ENCODE measurements at places on chromosomes 16 and 17.

- no peak for DNase-seq
Observed at GRCh38 chr17:30908717-30909420, 2.8 kb upstream of the TEFM start.

DNA sequence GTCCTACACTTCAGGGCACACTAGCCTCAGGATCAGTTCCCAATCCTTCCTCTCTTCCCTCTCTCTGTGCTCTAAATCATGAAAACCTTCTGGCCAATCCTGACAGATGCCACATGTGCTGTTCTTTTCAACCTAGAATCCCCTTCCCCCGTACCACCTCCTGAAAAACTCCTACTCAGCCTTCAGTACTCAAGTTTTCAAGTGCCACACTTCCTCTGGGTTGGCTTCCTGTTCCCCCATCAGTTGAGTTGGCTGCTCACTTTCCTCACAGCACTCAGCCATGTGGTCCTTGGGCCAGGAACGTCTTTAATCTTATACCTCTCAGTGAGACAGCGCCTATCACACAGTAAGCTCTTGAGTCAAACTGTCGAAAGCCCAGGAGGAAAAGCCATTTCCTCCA is 3.3 kb downstream of the ASPHD1 start:
- no peak for DNase-seq

DNA sequence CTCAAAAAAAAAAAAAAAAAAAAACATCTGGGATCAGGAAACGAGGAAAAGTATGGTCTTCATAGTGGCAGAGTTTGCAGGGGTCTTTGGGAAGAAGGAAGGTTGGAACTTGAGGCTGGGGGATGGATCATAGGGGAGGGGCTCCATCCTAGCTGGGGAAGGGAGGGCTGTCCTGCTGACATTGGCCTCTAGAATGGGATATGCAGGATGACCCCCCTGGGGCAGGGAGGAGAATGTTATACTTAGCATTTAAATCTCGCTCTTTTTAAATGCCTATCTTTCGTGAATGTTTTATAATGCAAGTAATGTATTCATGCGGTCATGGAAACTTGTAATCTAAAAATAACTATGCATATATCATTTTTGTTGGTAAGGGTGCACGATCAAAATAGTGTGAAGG is 33.2 kb downstream of the TMEM235 start:
- no peak for DNase-seq

DNA sequence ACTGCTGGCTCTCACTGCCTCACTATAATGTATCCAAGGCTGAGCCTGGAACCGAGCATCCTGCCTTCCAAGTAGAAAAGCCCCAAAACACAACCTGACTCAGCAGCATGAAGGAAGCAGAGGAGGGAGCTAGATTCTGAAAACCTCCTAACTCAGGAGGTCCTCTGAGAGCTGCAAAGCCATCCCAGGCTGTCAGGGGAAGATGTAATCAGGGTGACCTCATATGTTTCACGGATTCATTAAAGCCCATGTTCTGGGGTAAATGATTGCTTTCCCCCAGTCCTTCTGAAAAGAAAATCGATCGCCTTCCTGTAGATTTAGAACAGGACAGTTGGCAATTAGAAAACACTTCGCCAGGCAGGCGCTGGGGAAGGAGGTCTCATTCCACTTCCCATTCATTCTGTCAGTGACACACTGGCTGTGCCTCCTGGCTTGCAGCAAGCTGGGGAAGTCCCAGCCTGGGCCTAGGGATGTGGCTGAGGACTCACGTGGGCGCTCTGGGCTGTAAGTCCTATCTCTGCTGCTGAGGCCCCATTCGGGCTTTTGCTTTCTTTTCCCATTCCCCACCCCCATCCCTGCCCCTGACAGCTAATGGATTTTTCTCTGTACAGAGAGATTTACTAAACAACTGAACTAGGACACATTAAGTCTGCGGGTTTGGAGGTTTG is 75.7 kb upstream of the TMEM132E start:
- no peak for DNase-seq
